Large intestine (tissue), 12 donors: ENCODE measurements at places on chromosomes 16 and 17.
A peak's percentile ranks its signal among the peaks of the same experiment; 100 is the strongest.

- DNase-seq = no peak
Observed at GRCh38 chr17:78828470-78829185, 12.0 kb downstream of the USP36 start.

GRCh38 chr17:17258998-17259397 lies 22.0 kb upstream of the FLCN start:
- no peak for DNase-seq

- DNase-seq = no peak
Observed at GRCh38 chr17:80110447-80110812, 9.0 kb downstream of the GAA start.

DNA sequence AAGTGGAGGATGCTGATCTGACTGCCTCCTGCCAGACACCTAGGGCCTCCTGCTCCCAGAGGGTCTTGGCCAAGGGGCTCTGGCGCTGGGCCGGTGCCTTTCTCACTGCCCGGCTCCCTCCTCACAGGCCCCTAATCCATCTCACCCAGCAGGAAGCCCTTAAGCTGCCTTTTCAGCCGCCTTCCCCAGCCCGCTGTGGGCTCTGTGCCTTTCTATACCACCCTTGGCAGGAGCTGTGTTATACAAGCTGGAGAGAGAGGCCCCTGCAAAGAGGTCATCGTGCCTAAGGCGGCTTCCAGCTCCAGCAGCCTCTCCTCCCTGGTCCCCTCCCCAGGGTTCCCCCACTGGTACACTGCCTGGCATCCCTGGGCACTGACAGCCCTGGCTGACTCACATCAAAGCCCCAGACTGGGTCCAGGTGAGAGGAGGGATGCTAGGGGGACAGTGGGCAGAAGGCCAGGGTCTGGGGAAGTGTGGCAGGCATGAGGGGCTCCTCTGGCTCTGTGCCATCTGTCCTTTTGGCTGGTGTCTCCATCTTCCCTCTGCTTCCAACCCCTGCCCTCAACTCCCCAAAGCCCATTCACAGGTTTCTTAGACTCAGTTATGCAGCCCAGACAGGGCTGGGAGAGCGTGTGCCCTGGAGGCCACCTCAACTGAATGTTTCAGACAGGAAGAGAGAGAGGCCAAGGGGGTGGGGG lies 15.3 kb upstream of the FZD2 start:
- DNase-seq = no peak

DNA sequence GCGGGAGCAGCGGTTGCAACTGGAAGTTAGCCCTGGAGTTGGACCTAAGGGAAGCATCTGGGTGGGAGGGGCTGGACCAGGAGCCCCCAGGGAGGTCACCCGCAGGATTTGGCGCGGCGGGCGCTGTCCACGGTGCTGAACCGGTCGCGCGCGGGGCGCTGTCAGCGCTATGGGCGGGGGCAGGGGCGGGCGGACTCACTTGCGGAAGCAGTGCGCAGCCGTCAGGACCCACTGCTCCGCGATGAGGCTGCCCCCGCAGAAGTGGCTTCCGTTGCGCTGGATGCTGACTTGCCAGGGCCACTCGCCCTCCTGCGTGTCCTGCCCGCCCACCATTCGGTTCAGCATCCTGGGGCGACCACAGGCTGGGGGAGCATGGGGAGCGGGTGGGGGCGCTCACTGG lies 4.5 kb downstream of the PRSS27 start:
- DNase-seq = peak; percentile 49

DNA sequence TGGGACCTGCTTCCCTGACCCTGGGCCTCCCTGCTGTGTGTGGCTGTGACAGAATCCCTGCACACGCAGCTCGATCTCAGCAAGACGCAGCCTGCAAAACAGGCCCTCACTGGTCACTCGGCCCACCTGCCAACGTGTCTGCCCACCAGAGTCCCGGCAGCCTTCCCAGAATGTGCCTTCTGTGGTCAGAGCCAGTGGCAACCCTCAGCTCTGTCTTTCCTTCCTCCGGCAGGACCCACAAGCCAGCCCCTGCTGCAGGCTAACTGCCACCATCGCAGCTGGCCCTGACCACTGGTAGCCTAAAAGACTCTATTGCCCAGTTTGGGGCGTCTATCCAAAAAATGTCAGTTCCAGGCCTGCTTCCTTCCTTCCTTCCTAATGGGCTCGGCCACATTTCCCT lies 83.2 kb downstream of the LITAF start:
- no peak for DNase-seq

DNA sequence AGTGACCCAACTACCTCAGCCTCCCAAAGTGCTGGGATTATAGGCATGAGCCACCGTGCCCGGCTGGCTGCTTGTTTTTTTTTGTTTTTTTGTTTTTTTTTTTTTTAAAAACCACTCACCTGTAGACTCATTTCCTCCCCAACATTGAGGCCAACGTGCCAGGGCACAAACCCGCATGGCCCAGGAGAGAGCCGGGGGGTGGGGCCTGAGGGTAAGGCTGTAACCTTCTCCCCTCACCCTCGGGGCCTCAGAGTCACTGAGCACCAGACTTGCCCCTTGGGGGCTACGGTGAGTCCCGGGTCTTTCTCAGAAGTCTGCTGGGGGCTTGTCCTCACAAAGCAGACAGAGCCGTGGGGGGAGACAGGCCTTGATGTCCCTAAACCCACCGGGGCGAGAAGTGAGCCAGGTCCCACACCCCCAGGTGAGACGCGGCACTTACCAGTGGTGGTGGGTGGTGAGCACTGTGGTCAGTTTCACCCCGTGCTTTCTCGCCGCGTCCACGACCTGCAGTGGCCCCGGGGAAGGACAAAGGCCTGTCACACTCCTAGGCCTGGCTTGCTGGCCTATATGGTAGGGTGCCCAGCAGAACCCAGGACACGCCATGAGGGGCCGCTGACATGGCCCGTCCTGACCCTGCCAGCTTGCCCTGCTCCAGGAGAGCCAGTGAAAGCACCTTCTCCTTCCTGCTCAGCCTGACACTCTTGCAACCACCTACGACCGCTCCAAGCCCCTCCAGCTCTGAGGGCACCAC lies 4.6 kb downstream of the HAGH start:
- no peak for DNase-seq

- DNase-seq = no peak
Observed at GRCh38 chr17:5762191-5762590, 177.9 kb upstream of the NLRP1 start.

DNA sequence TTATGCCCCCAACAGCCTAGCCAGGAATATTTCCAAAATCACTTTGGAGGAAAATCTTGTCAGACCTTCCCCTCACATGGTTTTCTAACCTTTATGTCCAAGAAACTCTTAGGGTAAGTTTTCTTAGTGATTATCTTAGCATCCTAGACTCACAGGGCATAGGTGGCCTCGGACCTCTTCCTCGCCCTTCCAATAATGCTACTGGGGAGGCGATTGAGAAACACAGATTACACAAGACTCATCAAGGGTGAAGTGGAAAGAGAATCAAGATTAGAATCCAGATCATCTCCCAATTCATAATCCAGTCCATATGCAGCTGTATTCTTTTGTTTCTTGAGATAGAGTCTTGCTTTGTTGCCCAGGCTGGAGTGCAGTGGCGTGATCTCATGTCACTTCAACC lies 358.4 kb upstream of the CDH5 start:
- no peak for DNase-seq

GRCh38 chr17:80361495-80362220 lies 53.3 kb upstream of the ENDOV start:
- no peak for DNase-seq

- DNase-seq = peak; percentile 43
Observed at GRCh38 chr17:31269578-31269983, 27.5 kb downstream of the OMG start.

DNA sequence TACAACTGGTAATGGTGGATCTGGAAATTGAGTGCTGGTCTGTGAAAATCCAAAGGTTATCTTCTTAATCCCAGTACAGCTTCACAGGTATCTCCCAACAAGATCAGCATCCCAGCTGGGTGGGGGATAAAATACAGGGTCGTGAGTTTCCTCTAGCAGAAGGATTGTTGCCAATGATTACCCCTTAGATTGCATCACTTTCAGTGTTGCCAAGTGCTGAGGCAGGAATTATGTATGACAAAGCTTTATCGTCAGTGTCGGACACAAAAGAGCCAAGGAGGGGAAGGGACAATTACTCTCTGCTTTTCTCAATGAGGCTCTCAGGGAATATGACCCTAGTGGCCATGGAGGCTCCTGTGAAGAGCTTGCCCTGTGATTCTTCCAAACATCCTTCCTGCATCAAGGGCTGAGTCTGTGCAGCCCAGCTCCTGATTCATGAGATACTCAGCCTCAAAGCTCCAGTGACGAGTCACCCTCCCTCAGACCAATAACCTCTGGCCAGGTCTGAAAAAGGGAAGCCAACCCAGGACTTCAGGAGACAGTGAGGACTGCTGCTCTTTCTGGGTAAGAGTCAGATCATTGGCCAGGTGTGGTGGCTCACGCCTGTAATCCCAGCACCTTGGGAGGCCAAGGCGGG lies 15.0 kb downstream of the OR1F1 start:
- no peak for DNase-seq

- peak; percentile 48 for DNase-seq
Observed at GRCh38 chr17:81388612-81389367, 6.5 kb upstream of the BAHCC1 start.
